ENCODE measurements at places on chromosomes 12 and 14. TPM values are rescaled to one million over a fixed set of nuclear protein-coding genes. Genes with fewer than 3 reads are reported as not detected.

TCL1A gene
- not detected for total RNA-seq

KIF26A gene
- 8.0 TPM for total RNA-seq

ASCL1 gene
- total RNA-seq = not detected

ZDHHC22 gene
- total RNA-seq = not detected

MYG1 gene
- 41.4 TPM for total RNA-seq

All from glomerular endothelial cell (primary cell).